Activated CD4-positive, alpha-beta T cell treated with anti-CD3 and anti-CD28 coated beads for 4 hours (primary cell): ENCODE measurements at places on chromosomes 12 and 14.

- DNase-seq = no peak
Measured at GRCh38 chr14:105739331-105740102, 213.1 kb downstream of the TMEM121 start.

- DNase-seq = no peak
Measured at GRCh38 chr12:85527192-85527591, 247.2 kb downstream of the ALX1 start.

GRCh38 chr12:54998958-54999510 lies 14.5 kb upstream of the TESPA1 start:
- no peak for DNase-seq

DNA sequence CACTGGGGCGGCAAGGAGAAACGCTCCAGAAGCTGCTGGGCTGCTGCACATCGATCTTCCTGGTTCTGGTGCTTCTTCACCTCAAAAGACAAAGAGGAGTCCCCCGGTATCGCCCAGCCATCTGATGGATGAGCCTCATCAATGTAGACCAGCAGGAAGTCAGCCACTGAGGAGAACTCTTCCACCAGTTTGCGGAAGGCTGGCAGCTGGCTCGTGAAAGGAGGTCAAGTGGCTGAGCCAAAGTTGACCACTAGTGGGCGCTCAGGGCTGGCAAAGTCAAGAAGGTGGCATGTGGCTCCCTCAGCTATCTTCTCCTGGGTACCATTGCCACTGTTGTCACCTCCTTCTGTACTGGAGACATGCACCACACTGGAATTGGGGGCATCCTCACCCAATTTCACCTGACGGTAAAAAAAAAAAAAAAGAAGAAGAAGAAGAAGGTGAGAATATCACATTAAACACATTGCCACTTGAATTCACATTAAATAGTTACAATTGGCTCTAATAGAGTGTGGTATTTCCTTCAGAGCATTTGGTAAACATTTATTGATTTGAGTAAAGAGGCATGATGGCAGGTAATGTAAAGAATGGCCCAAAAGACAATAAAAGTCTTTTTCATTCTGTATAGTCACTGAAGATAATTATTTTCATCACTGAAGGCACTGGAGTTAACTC lies 8.3 kb downstream of the DIO2 start:
- DNase-seq = no peak

DNA sequence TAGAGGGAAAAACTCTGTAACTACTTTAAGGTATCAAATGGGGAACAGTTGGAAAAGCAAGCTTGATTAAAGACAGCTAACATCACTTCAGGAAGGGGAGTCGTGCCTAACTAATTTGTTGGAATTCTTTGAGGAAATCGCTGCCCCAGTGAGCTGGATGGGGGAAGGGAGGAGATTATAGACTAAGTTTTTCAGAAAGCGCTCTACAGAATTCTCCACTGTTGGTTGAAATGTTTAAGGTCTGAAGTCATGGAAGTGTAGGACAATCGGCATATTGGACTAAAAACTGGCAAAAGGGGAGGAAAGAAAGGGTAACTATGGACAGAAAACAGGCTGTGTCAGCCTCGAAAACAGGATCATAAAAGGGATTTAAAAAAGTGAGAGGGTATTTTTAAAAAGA lies 229.9 kb upstream of the HMGA2 start:
- DNase-seq = no peak

GRCh38 chr12:68344126-68344525 lies 12.0 kb upstream of the MDM1 start:
- DNase-seq = no peak

GRCh38 chr14:91284146-91284790 lies 39.8 kb upstream of the GPR68 start:
- no peak for DNase-seq

DNA sequence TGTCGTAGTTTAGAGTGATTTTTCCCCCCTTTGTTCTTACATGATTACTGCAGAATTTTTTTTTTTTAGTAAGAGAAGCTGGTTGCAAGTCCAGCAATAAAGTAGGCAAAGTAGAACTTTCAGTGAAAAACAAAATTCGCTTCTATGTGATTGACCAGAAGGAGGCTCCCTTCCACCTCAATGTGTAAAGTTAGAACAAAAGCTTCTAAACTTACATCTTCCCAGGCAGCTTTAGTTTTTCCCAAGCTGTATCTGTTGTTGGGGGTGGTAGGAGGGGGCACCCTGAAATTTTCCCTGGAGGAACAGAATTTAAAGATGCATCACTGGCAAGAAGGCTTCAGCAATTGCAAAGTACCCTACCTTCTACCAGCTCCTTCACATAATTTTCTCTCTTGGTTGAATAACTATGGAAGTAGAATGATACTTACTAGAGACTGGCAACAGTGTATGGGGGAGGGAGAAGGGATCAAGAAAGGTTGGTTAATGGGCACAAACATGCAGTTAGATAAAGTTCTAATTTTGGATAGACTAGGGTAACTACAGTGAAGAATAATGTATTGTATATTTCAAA lies 87.3 kb upstream of the E2F7 start:
- DNase-seq = no peak
